T1000 (cell line): ENCODE measurements at places on chromosomes 1 and 21.

DNA sequence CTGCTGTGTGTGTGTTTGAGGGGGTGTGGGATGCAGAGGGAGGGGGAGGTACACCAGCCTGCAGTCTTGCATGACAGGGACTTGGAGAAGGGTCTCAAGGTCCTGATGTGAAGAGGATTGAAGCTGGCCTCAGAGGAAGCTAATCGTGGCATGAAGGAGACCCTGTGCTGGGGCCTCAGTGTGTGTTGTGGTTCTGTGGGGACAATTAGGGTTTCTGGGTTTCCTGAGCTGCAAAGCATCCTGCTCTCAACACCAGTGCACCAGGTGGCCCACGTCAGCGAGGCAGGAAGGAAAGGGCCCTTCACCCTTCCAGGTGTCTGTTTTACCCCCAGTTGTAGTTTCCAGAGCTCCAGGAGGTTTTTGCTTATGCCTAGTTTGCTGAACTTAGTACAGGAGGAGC lies 52.8 kb downstream of the TENT5C start:
- no peak for DNase-seq

DNA sequence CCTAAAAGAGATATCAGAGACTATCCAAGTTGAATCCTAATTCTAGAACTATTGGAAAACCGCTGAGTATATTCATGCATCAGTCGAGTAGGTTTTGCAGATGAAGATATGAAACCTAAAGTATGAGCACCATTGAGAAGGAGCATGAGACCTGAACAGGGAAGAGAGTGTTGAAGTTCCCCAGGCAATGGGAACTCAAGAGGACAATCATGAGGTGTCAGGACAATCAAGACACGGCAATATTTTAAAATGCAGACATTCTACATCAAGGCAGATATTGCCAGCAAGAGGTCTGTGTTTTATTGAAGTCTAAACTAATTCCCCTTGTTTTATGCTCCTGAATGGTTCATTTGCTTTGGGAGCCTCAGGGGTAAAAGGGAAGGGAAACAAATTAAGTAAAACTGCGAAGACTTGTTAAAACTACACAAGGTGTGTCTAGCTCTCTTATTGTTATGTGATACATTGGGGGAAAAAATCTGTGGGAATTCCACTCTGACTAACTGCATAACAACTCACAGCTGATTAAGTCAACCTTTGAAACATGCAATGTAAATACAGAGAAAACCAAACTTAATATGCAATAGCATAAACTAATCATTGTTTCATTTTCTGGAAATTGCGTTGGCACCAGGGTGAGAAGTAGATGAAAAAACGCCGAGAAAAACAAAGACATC lies 347.9 kb upstream of the ADGRL2 start:
- DNase-seq, result no peak

DNA sequence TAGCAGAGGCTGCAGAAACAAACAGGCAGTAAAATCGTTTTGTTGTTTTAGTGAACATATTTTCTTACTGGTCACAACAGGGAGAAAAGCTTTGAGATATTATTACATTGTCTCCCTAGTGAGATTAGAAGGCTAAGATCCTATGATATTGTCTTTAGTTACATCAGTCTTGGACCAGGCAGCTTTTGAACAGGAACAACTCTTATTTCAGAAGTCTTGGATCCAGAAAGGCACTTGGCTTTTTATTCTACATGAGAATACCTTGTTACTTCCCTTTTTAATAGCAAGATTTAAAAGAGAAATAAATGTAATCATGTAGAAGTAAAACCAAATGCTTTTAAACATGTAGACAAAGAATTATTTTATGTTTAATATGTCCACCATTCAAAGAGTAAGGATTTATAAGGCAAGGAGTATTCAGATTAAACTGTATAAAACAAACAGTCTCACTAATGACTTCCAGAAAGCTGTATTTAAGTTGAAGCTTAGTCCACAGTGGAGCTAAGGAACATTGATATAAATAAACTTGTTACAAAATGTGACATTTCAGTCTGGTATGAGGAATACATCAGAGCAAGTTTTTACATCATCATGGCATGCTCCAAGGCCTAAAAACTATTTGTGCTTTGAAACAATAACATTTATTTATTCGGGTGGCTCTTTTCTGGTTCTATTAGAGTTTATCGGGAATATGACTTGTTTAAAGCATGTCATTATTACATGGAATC lies 72.2 kb downstream of the PHTF1 start:
- DNase-seq, result no peak

DNA sequence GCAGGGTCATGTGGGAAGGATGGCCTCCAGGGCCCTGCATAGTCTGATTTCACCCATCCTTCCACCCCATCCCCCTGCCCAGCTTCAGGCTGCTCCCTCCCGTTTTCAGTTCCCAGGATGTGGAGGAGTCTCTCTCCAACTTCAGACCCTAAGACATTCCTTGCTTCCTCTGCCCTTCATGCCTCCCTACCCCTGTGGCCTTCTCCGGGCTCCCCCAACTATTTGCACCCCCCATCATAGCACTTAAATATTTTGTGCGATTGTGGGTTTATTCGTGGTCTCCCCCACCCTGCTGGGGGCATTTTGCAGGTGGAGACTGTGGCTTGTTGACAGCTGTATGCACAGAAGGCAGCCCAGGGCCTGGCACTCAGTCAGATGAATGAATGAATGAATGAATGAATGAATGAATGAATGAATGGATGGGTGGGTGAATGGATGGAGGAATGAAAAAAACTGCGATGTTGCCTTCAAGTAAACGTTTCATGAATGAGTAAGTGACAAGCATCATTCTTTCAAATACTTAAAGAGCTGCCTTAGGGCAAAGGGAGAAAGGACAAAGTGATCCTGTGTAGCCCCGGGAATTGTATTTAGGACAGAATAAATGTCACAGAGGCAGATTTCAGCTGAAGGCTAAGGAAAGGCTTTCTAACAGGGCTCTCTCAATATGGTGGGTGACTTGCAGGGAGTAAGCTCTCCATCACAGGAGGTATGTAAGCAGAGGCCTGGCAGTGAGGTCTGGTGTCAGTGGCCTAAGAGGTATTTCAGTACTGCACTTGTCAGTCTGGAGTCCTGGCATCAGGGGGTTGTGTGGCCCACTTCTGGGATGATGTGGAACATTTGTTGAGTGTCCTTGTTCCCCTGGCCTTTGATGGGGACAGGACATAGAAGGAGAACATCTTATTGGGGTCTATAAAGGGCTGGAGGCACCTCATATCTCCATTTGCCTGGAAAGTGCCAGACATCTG lies 156.4 kb downstream of the PTPRU start:
- no peak for DNase-seq
